ENCODE measurements at places on chromosomes 3 and 15. TPM values are rescaled to one million over a fixed set of nuclear protein-coding genes. Genes with fewer than 3 reads are reported as not detected.

CGNL1 gene
- total RNA-seq, result 40.0 TPM

NR2E3 gene
- total RNA-seq, result not detected

RPL22L1 gene
- total RNA-seq, result 294 TPM

DNA sequence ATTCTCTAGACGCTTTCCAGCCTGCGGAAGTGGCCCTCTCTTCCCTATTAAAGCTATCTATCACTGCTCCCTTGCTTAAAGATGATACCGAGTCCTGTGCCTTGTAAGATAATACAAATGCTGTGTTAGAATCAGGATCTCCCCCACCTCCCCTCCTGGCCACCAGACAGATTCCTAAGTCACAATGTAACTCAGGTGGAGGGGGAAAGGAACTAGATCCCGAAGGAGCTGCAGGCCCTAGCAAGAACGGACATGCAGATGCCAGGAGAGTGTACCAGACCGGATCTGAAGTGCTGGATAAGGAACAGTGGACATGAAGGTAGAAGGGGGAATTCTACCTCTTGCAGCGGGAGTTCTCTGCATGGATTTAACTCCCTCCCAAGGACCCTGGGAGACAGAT, 230.7 kb upstream of the LYSMD4 start:
- DNase-seq, result no peak

DNA sequence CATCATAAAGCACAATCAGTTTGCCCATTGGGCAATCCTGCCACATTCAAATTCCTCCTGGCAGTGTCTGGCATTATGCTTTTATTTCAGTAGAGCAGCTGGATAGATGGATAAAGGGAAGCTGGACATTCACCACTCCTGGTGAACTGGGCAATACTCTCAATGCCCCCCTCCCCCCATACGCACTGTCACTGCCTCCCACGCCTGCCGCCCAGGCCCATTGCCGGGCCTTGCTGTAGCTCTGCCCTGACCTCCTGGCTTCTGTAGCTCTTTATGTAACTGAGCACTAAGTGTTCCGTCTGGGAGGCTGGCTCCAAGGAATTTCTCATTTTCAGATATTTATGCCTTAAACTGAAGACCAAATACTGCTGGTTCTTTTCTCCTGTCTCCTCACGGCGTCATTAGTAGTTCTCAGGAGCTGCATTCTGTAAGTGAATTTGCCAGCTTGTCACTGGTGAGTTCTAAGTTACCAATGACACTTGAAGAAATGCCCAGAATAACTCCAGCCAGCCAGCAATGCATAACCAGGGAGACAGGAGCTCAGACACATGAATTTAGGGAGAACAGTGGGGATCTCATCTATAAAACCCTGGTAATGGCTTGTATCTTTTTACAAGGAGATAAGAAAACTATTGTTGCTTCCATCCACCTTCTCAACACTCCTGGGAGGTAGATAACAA, 25.5 kb upstream of the RASGRF1 start:
- no peak for DNase-seq

DNA sequence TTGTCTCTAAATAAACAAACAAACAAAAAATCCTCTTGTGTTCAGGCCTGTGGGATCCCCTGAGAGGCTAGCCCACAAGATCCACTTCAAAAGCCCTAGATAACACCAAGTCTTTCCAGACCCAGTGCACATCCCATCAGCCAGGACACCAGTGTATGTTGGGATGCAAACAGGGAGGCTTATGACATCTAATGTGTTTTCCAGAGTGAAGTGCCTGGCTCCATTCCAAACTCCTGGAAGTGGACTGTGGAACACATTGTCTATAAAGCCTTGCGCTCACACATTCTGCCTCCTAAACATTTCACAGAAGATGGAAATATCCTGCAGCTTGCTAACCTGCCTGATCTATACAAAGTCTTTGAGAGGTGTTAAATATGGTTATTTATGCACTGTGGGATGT, 57.0 kb downstream of the MLH1 start:
- no peak for DNase-seq

GRCh38 chr15:98025237-98025636, 64.7 kb downstream of the ARRDC4 start:
- DNase-seq, result no peak

- DNase-seq, result no peak
Measured at GRCh38 chr3:185422677-185423076, 59.7 kb downstream of the MAP3K13 start.

GRCh38 chr15:50933341-50933740, 24.9 kb downstream of the AP4E1 start:
- no peak for DNase-seq

Measured in uterus (tissue), 4 donors.